Left kidney (tissue), 8 donors: ENCODE measurements at places on chromosomes 3 and 15. TPM values are rescaled to one million over a fixed set of nuclear protein-coding genes. Genes with fewer than 3 reads are reported as not detected.

The GREM1 gene
- 0.52 TPM for polyA plus RNA-seq

The RBMS3 gene
- polyA plus RNA-seq: 15.4 TPM

The KLHL18 gene
- polyA plus RNA-seq: 14.9 TPM

The AHSG gene
- polyA plus RNA-seq: 0.62 TPM

The DUOX1 gene
- 7.8 TPM for polyA plus RNA-seq

The EOMES gene
- 0.10 TPM for polyA plus RNA-seq

The LDHAL6B gene
- polyA plus RNA-seq: 0.23 TPM

The ZMYND10 gene
- 4.2 TPM for polyA plus RNA-seq

The POTEB gene
- not detected for polyA plus RNA-seq

The WDR72 gene
- polyA plus RNA-seq: 82.4 TPM

The ZNF80 gene
- 0.15 TPM for polyA plus RNA-seq

The HHLA2 gene
- 21.3 TPM for polyA plus RNA-seq

The TERC gene
- 0.35 TPM for polyA plus RNA-seq

The KIF15 gene
- 39.8 TPM for polyA plus RNA-seq

The GPR62 gene
- polyA plus RNA-seq: 0.48 TPM

The CIDEC gene
- not detected for polyA plus RNA-seq

The IMPG2 gene
- polyA plus RNA-seq: 0.76 TPM

The MAPKAPK3 gene
- 49.1 TPM for polyA plus RNA-seq

The LMCD1 gene
- polyA plus RNA-seq: 26.4 TPM

The IQCF5 gene
- not detected for polyA plus RNA-seq

The TF gene
- 7.9 TPM for polyA plus RNA-seq

The CCDC50 gene
- polyA plus RNA-seq: 79.5 TPM

The RTP1 gene
- not detected for polyA plus RNA-seq

The CISH gene
- polyA plus RNA-seq: 29.4 TPM

The AAGAB gene
- 62.0 TPM for polyA plus RNA-seq

The RBP2 gene
- 0.75 TPM for polyA plus RNA-seq

The RNU5B-1 gene
- not detected for polyA plus RNA-seq

The PLCL2 gene
- 16.4 TPM for polyA plus RNA-seq

The TM6SF1 gene
- 3.2 TPM for polyA plus RNA-seq

The KIF23 gene
- polyA plus RNA-seq: 59.4 TPM

The IL16 gene
- 4.9 TPM for polyA plus RNA-seq

The TGFBR2 gene
- 93.2 TPM for polyA plus RNA-seq

The ISLR gene
- polyA plus RNA-seq: 43.2 TPM

The GRAMD1C gene
- polyA plus RNA-seq: 34.7 TPM

The MUSTN1 gene
- polyA plus RNA-seq: 0.38 TPM

The SAMMSON gene
- not detected for polyA plus RNA-seq

The PRR20G gene
- not detected for polyA plus RNA-seq

The GOLGA8J gene
- 2.9 TPM for polyA plus RNA-seq

The RTP3 gene
- not detected for polyA plus RNA-seq

The CPNE9 gene
- not detected for polyA plus RNA-seq

The PGBD4 gene
- polyA plus RNA-seq: 2.6 TPM

The LTF gene
- polyA plus RNA-seq: 1.7 TPM
